Neuronal stem cell (in vitro differentiated cells): ENCODE measurements at places on chromosomes 13 and 19.
A peak's percentile ranks its signal among the peaks of the same experiment; 100 is the strongest.

DNA sequence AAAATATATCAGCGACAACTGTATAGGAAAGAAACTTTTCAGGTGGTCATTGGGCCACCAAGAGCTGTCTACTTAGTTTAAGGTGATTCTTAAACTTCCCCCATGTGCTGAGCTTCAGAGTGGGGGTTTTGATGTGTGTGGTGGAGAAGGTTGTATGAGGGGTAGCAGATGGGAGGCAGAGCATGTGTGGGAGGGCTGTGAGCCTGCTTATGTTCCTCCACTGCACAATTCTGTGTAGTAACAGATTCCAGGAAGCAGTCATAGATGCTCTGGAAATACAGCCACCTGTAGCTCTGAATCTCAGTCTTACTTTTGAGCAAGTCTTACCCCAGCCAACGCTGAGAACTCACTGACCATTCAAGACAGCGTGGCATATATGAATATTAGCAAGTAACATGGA, 95.3 kb upstream of the SPATA13 start:
- DNase-seq, result no peak

DNA sequence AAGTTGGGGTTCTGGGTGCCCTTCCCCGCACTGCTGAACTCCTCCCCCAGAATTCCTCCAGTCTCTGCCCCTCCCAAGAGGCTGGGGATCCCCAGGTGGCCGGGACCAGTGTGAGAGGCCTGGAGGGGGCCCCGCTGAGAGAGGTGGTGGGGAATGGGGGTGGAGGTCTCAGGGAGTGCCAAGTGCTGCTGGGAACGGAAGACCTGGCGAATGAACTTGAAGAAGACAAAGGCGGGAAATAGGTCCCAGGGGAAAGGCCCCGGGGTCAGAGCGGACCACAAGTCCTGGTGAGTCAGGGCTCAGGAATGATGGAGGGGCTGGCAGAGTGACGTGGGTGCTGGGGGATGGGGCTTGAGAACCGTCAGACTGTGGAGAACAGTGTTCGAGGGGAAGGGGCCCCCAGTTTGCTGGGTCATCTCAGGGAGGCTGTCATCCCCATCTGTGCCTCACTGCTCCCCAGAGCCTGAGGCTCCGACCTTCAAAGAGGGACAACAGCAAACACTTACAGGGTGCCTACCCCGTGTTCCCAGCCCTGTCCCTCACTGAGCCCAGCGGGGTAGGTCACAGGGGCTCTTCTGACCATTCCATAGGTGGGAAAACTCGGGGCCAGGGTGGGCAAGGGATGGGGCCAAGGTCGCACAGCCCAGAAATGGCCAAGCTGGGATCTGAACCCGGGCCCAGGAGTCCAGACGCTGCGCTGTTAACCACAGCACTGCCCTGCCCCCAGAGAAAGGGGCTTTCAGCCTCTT, 16.0 kb upstream of the SEMA6B start:
- no peak for DNase-seq

DNA sequence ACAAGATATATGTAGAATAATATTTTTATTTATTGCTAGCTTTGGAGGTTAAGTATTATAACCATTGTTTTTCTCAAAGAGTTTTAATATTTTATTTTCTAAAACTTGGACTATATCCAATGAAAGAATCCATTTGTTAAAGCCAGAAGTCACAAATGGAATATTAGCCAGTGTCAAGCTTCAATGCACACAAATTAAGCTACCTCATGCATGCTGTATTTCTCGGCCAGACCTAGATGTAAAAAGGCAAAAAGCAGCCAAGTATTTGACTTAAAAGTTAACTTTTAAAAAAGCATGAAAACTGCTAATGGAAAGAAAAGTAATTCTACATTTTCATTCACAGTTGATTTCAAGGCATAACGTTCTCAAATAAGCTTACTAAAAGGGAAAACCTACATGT, 160.0 kb upstream of the ATXN8OS start:
- no peak for DNase-seq

GRCh38 chr13:40026741-40027140, 371.3 kb downstream of the COG6 start:
- DNase-seq, result no peak

GRCh38 chr13:42110410-42111155, 62.1 kb downstream of the DGKH start:
- peak; percentile 59 for DNase-seq

DNA sequence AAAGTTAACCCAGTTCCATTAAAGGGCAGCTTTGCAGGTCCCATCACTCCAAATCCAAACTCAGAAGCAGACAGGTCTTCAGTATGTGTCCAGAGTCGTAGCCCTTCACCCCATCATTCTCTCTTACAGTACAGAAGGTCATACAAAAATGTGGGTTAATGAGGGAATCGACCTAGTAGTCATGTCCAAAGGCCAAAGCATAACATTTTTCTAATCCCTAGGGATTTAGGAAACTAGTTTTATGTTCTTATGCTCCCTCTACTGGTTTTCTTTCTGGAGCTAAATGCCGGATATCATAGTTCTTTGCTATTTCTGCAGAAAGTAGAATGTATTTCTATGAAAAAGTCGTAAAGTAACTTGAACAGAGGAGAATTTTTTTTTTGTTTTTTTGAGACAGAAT, 72.2 kb downstream of the DHRS12 start:
- no peak for DNase-seq

- no peak for DNase-seq
Measured at GRCh38 chr19:1811942-1812425, at the start of gene ATP8B3. Gene ATP8B3 (minus strand): TSS chr19:1812276. CDS start chr19:1811736, 540 bp downstream.

- DNase-seq, result no peak
Measured at GRCh38 chr19:44112802-44113137, 429 bp upstream of the ZNF225 start.

- DNase-seq, result no peak
Measured at GRCh38 chr13:110634558-110634957, 19.2 kb downstream of the NAXD start.

GRCh38 chr13:108595436-108596274, 33.8 kb upstream of the MYO16 start:
- no peak for DNase-seq

- no peak for DNase-seq
Measured at GRCh38 chr13:31949486-31949885, 82.1 kb upstream of the FRY start.

DNA sequence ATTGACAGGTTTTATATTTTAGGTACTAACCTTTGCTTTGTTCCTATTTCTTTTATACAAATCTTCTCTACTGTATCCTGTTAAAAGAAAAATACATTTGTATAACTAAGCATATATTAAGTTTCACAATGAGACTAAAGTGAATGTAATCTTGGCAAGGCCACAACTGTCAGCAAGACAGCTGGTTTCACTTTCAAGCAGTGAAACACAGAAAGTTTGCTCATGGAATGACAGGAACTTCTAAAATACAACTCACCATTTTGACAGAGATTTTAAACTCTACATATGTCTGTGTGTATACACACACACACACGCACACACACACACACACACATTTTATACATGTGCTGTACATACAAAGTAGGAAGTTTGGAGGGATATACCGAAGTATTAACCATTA, 53.3 kb downstream of the PARP4 start:
- DNase-seq, result no peak

GRCh38 chr13:40058757-40059236, 403.3 kb downstream of the COG6 start:
- no peak for DNase-seq

GRCh38 chr19:35204799-35205732, 23.5 kb downstream of the FAM187B start:
- no peak for DNase-seq

GRCh38 chr13:46119883-46120614, 15.2 kb upstream of the CPB2 start:
- no peak for DNase-seq

GRCh38 chr19:56538761-56539263, at the start of gene ZFP28:
Gene ZFP28 (plus strand): TSS chr19:56538948. CDS start chr19:56539019, 71 bp downstream.
- DNase-seq, result no peak

GRCh38 chr19:940591-941291, 14.9 kb downstream of the ARID3A start:
- DNase-seq, result no peak

DNA sequence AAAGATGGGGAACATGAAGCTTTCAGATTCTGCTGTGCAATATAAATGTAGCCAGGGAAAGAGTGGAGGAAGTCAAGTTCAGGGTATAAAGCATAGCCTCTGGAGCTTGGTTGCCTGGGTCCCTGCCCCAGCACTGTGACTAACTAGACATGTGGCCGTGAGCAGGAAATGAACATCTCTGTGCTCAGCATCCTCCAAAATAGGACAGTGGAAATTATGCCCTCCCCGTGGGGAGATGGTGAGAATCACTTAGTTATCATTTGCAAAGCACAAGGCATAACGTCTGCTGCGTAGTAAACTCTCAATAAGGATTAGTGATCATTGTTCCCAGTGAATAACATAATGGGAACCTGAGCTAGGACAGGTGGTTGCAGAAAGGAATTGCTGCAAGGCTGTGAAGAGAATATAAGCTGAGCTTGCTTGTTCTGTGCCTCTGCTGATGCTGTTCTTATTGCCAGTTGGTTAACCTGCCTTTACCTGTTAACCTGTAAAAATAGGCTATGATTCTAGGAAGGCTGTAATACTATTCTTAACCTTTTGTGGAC, 441.0 kb downstream of the COG6 start:
- DNase-seq, result no peak

- no peak for DNase-seq
Measured at GRCh38 chr19:681029-682019, 5.1 kb downstream of the FSTL3 start.

- no peak for DNase-seq
Measured at GRCh38 chr13:39909634-39910033, 254.2 kb downstream of the COG6 start.

DNA sequence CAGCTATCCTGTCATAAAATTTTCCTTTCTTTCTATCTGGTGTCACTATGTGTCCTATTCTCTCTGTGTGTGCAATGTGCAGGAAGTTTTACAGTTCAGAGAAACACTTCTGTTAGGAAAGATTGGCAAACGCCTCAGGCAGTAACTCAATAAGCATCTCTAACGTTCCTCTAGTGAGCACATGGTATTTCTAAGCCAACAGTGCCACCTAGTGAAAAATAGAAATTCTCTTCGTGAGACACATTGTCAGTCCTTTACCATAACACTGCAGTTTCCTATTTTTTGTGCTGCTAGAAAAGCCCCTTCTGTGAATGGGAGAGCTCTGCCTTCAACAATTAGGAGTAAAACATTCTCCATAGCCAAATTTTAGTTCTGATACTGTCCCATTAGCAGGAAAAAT, 50.7 kb downstream of the ZNF723 start:
- no peak for DNase-seq

DNA sequence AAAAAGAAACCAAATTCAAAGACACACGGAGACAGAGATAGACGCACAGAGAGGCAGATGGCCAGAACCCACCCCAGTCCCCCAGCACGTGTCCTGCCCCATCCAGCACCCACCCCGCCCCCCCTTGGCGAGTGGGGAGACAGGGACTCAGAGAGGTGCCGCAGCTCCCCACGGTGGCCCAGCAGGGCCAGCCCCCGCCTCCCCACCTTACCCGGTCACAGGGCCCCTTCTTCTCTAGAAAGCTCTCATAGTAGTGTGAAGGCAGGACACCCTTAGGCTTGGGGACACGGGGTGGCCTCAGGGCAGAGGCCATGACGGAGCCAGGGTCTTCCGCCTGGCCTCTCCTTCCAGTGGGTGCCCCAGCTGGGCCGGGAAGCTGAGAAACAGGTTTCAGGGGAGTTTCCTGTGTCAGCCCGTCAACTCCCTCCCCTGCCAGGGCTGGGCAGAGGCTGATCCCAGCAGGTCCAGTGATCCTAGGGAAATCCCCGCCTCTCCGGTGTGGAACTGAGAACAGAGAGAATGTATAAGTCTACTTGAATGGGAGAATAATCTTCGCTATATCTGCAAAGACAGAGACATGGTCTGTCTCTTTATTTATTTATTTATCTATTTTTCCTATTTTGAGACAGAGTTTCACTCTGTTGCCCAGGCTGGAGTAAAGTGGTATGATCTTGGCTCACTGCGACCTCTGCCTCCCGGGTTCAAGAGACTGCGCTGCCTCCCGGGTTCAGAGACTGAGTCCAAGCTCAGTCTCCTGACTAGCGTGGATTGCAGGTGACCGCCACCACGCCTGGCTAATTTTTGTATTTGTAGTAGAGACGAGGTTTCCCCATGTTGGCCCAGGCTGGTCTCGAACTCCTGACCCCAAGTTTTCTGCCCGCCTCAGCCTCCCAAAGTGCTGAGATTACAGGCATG, at the start of gene STAP2:
Gene STAP2, minus strand, starts transcription at position 387 of the 915 bp plus-strand sequence. Its CDS starts 74 bp downstream, at position 313.
- DNase-seq, result no peak

GRCh38 chr13:45339867-45340266, 1.1 kb downstream of the TPT1 start:
- no peak for DNase-seq

GRCh38 chr19:51295382-51296126, 15.9 kb upstream of the IGLON5 start:
- no peak for DNase-seq

GRCh38 chr13:41952749-41953148, 8.2 kb downstream of the VWA8 start:
- DNase-seq, result no peak

GRCh38 chr19:43895727-43896308, 39.3 kb downstream of the ZNF45 start:
- DNase-seq, result no peak

GRCh38 chr19:38057959-38058690, 151.1 kb downstream of the SIPA1L3 start:
- no peak for DNase-seq

- DNase-seq, result no peak
Measured at GRCh38 chr19:51573331-51573730, 2.2 kb downstream of the ZNF175 start.

GRCh38 chr13:80931766-80932165, 590.8 kb upstream of the SPRY2 start:
- DNase-seq, result no peak

DNA sequence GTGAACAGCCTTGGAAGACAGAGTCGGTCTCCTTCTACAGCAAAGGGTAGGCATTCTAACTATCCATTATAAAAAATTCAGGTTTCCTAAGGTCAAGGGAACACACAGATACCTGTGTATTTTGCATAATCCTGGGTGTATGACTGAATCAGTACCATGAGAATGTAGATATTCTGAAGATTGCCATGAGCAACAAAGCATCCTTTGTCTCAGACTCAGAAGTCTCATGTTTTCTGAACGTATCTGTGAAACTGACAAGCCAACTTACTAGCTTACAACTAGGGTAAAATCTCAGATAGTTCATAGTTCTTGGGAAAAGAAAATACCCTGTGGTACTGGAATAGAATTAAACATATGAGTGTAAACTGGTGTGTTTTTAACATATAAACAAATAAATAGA, 6.5 kb downstream of the ZNF566 start:
- no peak for DNase-seq

DNA sequence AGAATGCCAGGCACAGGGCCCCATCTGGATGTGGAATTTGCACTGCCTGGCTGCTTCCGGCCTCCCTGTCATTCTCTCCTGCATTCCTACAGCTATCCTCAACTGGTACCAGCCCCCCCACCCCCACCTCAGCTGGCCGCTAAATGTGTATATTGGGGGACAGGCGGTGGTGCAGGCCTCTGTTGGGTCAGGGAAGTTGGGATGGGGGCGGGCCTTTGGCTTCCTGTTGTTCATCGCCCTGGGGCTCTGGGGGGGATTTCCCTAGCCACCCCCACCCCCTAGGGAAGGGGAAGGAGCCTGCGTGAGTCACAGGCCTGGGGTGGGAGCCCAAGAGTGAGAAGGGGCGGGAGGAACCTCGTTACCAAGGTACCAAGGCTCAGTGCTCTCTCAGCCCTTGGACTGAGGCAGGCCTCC, 10.6 kb downstream of the POU2F2 start:
- DNase-seq, result no peak

GRCh38 chr13:97027162-97027554, 32.9 kb upstream of the OXGR1 start:
- no peak for DNase-seq
